ENCODE measurements at places on chromosomes 7 and 10.

DNA sequence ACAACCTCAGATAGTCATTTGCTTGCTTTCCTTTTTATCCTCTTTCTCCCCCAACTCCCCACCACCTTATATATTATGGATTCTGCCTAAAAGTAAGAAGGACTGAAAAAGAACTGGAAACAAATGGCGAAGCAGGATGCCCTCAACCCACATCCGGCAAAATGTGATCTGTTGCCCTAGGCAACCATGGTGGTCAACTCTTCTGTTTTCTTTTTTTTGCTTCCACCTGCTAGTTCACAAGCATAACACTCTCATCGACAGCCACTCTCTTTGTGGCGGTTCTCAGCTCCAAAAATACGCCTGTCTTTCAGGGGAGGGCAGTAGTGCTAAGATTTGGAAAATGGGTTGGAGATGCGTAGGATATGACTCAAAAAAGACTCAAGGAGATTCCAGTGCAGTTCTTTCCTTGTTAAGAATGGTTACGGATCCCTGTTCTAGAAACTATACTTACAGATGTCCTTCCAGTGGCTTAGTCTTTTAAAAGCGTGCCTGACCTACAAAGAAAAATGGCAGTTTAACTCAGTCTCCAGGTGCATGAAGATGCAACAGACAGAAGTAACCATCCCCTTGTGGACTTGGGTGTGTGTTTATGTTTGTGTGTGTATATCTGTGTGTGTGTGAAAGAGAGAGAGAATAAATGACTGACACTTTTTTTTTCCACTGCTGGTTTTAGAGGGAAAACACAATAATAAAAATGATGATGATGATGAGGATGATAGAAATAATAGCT lies 10.7 kb downstream of the APBB1IP start:
- no peaks in the 10 kb centered on the region for H3K27me3 ChIP-seq
- H3K4me3 ChIP-seq, result peak overlapping the region; percentile 54
- H3K27ac ChIP-seq, result peak overlapping the region; percentile 89
- DNase-seq, result peak; percentile 76
- H3K36me3 ChIP-seq, result peaks cover 59% of the 10 kb centered on the region

- H3K4me3 ChIP-seq, result no peak overlapping the region
- DNase-seq, result no peak
- H3K27ac ChIP-seq, result no peak overlapping the region
- H3K27me3 ChIP-seq, result no peaks in the 10 kb centered on the region
- no peaks in the 10 kb centered on the region for H3K4me1 ChIP-seq
Measured at GRCh38 chr10:74096777-74097176, 53.9 kb downstream of the AP3M1 start.

- H3K27ac ChIP-seq, result peak overlapping the region; percentile 85
- H3K27me3 ChIP-seq, result no peaks in the 10 kb centered on the region
- no peak for DNase-seq
Measured at GRCh38 chr7:35694161-35694783, 663 bp downstream of the HERPUD2 start.

DNA sequence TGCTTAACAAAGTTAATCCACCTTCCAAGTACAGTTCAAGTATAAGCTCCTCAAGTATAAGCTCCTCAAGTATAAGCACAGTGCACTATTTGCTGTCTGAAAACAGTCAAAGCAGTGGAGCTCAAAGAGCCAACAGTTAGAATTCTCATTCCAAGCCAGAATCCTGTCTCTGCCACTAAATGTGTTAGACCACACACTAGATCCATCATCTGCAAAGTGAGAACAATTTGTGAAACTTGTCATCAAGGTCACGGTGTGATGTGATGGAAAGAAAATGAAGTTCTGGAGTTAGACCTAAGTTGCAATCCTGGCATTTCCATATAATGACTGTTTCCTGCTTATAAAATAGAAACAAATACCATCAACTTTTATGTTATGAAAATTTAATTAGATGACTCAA lies 602.5 kb downstream of the TNS3 start:
- no peaks in the 10 kb centered on the region for H3K36me3 ChIP-seq
- H3K4me3 ChIP-seq, result no peak overlapping the region
- H3K27me3 ChIP-seq, result no peaks in the 10 kb centered on the region
- H3K4me1 ChIP-seq, result no peaks in the 10 kb centered on the region
- H3K27ac ChIP-seq, result no peak overlapping the region
- no peak for DNase-seq

- DNase-seq, result no peak
- no peaks in the 10 kb centered on the region for H3K36me3 ChIP-seq
- no peak overlapping the region for H3K4me3 ChIP-seq
- peaks cover 19% of the 10 kb centered on the region for H3K27me3 ChIP-seq
Measured at GRCh38 chr7:141477865-141478264, 73.3 kb upstream of the AGK start.

DNA sequence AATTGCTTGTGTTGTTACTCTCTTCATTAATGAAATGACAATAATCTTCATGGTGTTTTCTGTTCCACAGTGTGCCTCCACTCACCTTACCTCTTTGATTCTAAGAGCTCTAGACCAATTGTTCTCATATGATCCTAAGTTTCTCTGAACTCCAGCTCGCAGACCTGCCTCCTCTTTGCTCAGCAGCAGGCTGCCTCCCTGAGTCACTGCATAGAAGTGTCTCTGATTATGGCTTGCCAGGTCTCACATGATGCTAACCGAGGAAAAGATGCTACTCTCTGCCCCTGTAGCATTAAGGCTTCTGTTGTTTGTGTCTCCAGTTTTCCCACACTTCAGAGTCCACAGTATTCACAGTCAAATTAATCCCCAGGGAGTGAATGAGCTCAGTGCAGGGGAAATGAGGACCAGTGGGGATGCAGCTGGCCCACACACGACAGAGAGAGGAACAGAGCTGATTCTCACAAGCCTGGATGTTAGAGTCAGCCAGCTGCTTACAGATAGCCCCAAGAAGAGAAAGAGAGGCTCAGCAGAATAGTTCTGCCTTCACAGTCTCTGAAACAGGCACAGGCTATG lies 145.9 kb upstream of the EGR2 start:
- no peaks in the 10 kb centered on the region for H3K4me1 ChIP-seq
- no peak overlapping the region for H3K4me3 ChIP-seq

DNA sequence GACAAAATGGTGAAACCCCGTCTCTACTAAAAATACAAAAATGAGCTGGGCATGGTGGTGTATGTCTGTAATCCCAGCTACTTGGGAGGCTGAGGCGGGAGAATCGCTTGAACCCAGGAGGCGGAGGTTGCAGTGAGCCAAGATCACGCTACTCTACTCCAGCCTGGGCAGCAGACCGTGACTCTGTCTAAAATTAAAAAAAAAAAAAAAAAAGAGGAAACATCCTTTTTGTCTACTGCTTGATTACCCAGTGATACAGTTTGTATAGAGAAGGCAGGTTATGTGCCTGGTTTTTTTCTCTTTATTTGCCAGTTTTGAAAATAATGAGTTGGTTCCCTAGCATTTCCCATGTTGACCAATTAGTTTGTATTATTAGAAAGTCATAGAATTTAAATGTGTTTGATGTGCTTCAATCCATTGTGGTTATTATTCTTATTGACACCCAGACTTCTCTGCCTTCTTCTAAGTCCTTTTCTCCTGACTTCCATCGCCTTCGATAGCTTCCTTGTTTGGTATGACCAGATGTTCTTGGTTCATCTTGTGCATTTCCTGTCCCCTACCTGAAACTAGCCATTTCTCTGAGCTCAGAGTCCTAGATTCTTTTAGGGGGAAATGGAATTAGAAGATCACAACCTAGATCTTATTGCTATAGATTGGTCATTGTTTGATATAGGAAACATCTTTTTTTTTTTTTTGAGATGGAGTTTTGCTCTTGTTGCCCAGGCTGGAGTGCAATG lies 43.2 kb downstream of the VKORC1L1 start:
- no peak overlapping the region for H3K27ac ChIP-seq
- H3K27me3 ChIP-seq, result no peaks in the 10 kb centered on the region
- H3K4me3 ChIP-seq, result no peak overlapping the region
- no peaks in the 10 kb centered on the region for H3K4me1 ChIP-seq
- no peak for DNase-seq

Measured in activated CD4-positive, alpha-beta T cell treated with anti-CD3 and anti-CD28 coated beads for 36 hours (primary cell).